ENCODE measurements at places on chromosomes 7 and 10. TPM values are rescaled to one million over a fixed set of nuclear protein-coding genes. Genes with fewer than 3 reads are reported as not detected.
A peak's percentile ranks its signal among the peaks of the same experiment; 100 is the strongest.

Gene LRMDA
- polyA plus RNA-seq = 17.1 TPM

- DNase-seq = no peak
These were observed 6.0 kb downstream of the VWDE start for GRCh38 chr7:12397671-12398070.

DNA sequence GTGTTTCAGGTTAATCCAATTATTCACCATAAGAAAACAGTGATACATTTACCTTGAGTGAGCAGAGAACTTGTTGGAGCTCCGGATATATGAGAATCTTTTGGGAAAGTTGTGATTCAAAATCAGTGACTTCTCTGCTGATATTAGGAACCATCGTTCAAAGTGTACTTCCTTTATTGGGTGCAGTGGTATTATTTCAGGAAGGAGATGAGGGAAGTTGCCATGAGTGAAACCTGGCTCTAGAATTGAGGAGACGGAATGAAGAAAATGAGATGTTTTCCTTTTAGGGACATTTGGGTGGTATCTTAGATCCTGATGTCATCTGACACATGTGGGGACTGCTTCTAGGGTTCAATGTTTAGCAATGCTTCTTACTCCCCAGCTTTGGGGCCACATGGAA is 343.9 kb downstream of the ABCA13 start:
- DNase-seq = no peak

Gene AS3MT
- 18.7 TPM for polyA plus RNA-seq

Gene PRF1
- 0.41 TPM for polyA plus RNA-seq

DNA sequence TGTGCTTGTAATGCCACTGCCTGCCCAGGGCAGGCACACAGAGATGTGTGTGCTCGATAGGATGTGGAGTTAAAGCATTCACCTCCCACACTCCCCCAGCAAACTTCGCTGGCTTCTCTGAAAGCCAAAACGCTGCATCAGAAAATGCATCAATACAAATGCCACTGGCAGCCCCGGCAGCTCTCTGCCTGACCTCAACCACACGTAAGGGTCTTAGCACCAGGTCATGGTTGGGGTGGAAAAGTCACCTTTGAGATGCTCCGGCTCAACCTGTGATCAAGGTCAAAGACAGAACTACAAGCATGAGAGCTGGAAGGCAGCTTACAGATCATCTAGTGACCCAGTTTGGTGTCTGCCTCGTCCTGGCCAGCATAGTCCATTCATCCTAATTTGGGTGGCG is 114.4 kb upstream of the NANOS1 start:
- no peak for DNase-seq

DNA sequence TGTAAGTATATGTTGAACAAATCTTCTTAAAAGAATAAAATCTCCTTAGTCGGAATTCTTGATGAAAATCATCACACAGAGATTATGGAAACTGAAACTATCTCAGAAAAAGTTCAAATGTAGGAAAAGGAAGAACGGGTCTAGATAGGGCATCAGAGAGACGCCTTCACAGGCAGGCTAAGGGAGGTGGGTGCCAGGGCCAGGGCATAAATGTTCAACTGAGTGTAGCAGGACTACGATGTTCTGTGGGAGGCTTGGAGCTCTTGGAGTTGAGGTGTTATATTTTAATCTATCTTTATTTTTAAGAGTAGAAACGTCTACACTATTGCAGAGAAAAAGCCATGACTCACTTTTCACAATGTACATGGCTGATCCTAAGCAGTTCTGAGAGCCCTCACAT is 101.2 kb downstream of the RSU1 start:
- no peak for DNase-seq

Gene ANKRD61
- 1.0 TPM for polyA plus RNA-seq

- DNase-seq = no peak
These were observed 204.3 kb downstream of the CHCHD3 start for GRCh38 chr7:132877573-132877972.

DNA sequence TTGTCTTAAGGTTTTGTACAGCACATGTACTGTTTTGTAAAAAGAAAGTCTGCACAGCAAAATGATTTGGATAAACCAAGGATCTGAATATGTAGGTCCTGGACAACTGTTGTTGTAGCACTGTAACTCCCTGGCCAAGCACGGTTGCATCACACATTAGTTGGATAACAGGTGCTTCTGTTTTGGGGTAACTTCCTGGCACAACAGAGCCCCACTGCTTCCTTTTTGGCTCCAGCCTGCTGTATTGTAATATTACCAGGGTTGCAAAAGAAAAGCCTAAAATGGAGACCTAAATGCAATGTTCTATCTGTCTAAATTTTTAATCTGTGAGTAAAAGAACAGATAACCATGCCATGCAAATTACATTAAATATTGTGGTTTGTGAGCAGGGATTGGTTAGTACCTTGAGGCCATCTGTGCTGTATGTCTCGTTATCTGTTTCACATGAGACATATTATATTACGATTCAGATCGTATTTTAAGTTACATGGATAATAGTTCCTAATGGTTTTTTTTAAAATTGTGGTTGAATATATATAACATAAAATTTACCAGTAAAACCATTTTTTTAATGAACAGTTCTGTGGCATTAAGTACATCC is 27.5 kb upstream of the WAC start:
- DNase-seq = no peak

Gene WDFY4
- 3.2 TPM for polyA plus RNA-seq

Gene WIPF3
- polyA plus RNA-seq = 5.8 TPM

DNA sequence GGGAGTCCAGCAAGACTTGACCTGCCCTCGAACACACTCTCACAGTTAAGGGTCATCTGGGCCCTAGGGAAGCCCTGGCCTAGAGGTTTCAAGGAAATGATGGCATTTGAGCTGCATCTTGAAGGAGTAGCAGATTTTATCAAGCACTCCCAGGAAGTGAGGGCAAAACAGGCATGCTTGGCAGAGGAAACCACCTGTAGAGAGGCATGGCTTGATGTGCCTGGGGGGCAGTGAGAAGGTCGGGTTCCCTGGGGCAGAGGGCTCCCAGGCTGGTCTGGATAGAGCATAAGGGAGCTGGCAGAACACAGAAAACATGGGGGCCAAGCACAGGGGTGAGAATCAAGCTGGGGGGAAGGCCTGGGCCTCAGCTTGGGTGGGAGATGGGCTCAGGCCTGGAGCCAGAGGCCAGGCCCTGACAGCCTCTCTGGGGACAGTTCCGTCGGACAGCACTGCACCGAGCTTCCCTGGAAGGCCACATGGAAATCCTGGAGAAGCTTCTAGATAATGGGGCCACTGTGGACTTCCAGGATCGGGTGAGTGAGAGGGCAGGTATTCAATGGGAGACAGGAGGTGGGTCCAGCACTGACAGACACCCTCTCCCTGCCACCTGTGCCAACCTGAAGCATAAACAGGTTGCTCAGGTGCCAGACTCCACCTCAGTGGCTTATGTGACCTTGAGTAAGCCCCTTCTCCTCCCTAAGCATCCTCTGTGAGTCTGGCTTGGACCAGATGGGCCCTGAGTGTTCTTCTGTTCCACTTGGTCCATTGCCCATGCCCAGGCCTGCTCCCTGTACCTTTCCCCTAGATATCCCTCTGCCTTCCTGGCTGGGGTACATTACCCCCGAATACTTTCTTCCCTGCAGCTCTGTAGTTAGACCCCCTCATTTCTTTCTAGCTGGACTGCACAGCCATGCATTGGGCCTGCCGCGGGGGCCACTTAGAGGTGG is 3.5 kb upstream of the HOGA1 start:
- DNase-seq = no peak

DNA sequence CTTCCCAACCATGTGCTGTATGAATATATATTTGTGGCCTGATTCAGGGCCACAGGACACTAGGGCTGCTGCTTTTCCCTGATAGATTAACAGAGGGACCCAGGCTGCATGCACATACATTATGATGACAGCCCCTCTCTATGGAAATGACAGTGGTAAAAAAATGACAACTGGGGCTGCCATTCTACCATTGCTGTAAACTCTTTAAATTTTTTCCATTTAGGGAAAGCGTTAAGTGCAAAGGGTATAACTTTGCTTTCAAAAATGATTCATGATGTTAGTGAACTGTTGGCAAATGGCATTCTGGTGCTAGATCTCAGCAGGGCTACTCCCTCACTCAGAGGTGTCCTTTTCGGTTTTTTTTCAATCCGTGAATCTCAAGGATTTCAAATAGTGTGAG is 4.2 kb downstream of the CTBP2 start:
- DNase-seq = no peak

Gene CYP3A5
- 1.6 TPM for polyA plus RNA-seq

DNA sequence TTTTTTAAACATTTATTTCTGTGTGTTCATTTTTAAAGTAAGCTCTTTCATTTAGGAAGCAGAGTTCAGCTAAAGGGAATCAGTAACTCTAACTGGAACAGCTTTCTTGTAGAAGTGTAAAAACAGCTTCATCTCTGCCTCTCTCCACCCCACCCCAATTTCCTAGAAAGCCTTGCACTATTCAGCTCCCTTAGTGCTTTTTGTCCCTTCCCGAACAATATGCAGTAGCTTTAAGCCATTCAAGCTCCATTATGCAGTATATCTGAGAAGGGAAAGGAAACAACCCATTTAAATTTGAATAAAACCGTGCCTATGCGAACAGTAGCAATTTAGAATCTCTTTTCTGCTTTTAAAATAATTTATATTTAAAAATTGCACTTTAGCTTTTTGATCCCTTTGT is 134.5 kb downstream of the TRIL start:
- no peak for DNase-seq

GRCh38 chr10:36117231-36117630 is 475.1 kb upstream of the FZD8 start:
- DNase-seq = no peak

GRCh38 chr7:116669769-116670168 is 2.2 kb upstream of the MET start:
- DNase-seq = no peak

Gene SFTPA1
- polyA plus RNA-seq = 0.18 TPM

- DNase-seq = no peak
These were observed 574.8 kb downstream of the ETV1 start for GRCh38 chr7:13414661-13415107.

DNA sequence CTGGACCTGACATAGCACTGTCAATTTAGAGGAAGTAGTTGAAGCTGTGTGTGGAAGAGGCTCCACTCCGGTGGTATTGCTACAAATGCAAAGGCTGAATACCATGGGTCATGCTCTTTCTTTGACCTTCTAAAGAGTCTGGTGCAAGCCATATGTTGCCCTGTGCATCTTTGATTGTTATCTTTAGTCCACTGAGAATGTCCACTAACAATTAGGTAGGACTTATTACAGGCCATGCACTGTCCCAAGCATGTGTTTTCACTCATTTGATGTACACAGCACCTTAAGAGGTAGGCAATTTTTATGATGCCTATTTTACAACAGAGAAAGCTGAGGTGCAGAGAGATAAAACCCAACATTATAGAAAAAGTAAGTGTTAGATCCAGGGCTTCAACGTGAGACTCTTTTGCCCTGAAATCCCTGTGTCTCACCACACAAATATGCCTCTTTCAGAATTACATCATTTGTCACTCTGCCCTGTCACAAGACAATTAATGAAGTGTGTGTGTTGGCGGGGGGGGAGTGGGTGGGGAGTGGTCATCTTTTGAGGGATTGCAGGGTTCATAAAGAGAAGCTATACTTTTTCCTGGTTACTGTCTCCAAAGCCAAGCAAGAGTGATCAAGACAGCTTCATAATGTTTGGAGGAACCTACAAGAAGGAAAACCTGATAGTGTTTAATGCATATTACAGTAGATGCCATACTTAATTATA is 637.6 kb upstream of the IGFBP3 start:
- no peak for DNase-seq

Gene ADRA2A
- 6.0 TPM for polyA plus RNA-seq

DNA sequence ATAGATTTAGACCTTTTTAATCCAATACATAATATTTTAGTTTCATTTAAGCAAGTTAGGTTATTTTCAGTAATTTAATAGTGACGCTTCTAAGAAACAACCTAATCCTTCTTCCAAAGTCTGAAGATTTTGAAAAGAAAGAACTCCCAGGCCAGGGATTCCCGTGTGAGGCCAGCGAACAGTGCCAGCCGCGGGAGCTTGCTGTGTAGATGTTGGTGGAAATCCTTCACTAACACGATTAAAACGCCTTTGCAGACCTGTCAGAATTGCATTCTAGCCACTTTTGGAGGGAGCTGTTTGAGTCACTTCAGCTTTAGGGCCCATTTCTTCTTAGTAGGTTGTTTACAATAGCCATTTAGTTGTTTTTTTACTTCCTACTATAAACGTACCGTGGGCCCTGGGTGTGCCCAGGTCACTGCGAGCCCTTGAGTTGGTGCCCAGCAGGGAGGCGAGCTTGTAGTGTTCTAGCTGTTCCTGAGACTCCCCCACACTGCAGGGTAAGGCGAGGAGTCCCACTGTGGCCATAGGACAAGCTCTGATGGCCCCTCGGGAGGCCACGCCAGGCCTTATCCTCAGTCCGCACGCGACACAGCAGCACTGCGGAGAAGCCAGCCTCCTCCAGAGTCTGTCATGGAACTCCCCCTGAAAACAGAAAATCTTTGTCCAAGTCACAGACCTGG is 32.3 kb downstream of the PPP2R2D start:
- DNase-seq = no peak

DNA sequence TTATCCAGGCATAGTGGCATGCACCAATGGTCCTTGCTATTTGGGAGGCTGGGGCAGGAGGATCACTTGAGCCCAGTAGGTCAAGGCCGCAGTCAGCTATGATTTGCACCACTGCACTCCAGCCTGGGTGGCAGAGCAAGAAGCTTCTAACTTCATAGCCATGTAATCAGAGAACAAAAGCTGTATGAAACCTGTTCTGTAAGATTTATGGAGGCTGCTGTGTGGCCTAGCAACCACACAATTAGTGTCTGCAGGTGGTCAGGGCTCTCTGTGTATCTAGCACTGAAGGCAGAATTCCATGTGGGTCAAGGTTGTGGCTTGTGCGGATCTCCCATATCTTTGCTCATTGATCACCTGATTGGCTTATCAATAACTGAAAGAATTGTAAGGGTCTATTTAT is 221.5 kb upstream of the FOXK1 start:
- peak; percentile 9 for DNase-seq

- DNase-seq = no peak
These were observed 81.5 kb downstream of the DNAH11 start for GRCh38 chr7:21624320-21624719.

Gene RBP3
- polyA plus RNA-seq = 0.16 TPM

- no peak for DNase-seq
These were observed 8.9 kb downstream of the FBXL13 start for GRCh38 chr7:103065667-103066066.

DNA sequence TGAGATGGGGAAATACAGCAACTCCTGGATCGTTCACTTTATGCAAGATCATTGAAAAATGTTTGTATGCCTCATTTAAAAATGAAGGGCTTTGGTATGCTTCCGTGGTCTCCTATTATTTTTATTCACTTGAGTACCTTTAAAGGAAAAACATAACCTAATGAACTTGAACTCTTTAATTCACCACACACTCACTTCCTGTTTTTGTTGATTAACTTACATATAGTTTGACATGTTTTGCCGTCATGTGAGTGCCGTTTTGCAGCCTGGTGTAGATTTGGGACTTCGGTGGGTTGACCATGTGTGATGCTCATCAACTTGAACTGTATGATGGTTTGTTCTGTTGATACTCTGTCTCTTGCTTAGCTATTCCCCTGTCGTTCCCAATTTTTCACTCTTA is 28.9 kb downstream of the CASP7 start:
- DNase-seq = no peak

GRCh38 chr7:151150388-151150787 is 17.1 kb downstream of the GBX1 start:
- DNase-seq = no peak

- no peak for DNase-seq
These were observed 1.2 kb upstream of the CCDC6 start for GRCh38 chr10:59907537-59907917.

Gene TES
- polyA plus RNA-seq = 77.8 TPM

GRCh38 chr10:31404640-31405039 is 85.6 kb downstream of the ZEB1 start:
- DNase-seq = no peak

Data from renal cortex interstitium (tissue), 15 donors.